Tongue (tissue), 3 donors: ENCODE measurements at places on chromosomes 2 and 18.

DNA sequence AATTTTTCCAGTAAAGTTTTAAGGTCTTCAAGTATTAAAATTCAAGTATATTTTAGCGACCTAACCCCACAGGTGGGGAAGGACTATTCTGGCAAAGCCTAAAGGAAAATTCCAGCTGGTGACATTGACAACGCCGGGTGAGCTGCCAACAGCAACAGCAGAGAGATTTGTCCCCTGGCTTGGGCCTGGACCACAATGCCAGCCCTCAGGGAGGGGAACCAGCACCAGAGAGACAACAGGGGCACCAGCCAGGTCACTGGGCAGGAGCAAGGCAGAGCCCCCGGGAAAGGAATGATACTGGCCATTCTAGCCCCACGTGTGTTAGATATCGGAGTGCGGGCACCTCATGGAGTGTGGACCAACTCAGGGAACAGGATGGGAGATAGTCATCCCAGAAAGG is 95.7 kb downstream of the ARMC9 start:
- no peak for DNase-seq

- DNase-seq: no peak
Observed at GRCh38 chr18:1595195-1595594, 690.5 kb downstream of the ADCYAP1 start.

DNA sequence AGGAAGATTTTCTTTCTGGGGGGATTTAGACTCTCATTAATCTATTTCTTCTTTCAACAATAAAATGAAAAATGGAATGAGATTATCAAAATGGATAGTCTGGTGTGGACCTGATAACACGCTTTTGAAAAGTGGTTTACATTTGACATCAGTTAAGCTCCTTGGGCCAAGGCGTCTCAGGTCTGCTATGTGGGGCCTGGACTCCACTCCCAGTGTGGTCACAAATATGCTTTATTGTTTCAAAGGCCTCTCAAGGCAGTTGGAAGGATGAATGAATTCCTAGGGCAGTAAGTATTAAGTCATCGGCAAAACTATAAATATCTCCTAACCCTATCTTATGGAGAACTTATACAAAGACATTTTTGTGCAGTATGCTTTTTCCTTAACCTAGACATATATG is 74.5 kb downstream of the ETAA1 start:
- no peak for DNase-seq

- no peak for DNase-seq
Observed at GRCh38 chr2:239266779-239267287, 134.0 kb downstream of the HDAC4 start.

DNA sequence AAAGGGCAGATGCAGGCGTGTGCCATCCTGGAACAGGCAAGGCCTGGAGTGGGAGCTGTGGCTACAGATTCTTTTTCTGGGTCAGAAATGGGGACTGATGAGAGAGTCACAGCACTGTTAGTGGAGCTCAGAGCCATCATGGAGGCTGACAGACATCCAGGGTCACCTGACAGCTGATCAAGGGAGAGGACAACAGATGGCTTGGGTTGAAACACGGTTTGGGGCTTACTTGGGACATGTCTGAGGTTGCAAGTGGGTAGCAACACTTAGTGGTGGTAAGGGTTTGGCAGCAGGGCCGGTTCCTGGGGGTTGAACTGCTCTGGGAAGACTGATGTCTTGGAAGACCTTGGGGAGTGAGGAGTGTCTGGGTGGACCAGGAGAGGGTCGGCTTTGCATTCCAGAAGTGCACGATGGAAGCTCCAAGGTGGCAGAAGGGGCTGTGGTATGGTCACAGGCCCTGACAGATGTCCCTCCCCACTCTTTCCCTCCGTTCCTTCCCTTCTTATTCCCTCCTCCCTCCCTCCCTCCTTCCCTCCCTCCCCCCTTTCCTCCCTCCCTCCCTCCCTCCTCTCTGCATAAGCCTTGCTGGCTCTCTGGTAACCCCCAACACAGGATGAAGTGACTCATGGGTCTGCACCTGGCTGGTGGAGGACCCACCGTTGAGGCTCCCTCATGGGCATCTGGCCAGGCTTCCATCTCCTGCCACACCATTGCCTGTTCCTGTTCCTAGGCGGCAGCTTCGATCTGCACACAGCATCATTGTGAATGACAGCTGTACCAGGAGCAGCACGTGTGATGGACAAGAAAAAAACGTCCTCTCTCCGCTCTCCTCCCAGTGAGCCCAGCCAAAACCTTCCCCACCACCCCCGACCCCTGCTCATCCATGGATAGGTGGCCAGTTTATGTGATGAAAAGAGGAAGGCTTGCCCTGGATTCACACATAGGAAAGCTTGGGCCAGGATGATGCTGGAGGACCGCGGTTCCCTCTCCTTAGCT is 63.8 kb upstream of the RPL31 start:
- no peak for DNase-seq

- DNase-seq: no peak
Observed at GRCh38 chr2:157404363-157404762, 39.5 kb downstream of the CYTIP start.

DNA sequence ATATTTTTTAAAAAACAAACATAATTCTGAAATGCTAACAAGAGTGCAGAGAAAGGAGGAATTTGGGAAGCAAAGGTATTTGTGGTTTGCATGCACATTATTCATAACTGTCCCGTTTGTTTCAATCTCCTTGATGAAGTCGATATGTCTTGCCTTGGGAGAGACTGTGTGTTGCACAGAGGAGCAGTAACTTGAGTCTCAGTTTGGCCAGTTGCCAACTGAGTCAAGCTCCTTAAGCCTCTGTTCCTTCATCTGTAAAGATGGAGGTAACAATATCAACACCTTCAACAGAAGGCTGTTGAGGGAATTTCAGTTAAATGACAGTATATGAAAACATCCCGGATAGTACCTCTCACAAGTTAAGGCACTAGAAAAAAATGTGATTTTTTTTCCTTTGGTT is 226.2 kb downstream of the ASXL3 start:
- DNase-seq: peak; percentile 73

DNA sequence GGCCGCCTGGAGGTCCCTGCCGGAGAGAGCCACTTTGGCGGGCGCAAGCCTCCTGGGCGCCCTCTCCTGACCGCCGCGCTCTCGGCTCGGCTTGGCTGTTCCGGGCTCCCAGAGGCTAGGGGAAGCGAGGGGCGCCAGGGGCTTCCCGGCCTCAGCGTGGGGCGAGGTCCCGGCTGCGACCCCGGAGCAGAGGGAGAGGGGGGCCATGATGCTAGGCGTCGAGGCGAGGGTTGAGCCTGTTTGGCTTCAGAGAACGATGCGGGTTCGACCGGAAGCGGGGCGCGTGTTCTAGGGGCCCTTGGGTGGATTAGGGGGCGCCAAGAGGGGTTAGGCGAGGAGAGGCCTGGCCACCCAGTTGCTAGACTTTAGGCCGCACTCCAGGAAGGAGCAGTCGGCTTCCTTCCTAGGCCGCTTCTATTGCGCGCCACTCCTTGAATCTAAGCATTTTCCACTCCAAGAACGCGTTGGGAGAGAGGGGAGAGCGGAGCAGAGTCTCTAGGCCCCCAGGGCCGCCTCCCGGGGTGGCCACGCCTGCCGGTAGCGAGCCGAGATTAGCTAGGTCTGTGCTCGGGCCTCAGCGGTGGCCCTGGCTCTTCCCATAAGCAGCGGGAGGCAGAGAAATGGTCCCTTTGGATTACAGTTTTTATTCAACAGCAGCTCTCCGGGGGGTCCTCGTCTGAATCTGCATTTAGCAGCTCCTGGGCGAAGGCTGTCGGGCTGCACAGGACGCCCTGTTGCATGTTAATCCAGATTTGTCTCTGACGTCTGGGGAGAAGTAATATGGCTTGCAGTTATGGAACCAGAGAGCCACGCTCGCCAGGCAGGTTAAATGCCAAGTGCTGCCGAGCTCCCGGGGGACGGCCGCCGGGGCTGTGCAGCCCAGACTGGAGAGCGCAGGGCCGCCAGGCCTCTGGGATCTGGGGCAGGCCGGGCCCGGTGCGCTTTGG is 11.3 kb downstream of the MEIS1 start:
- peak; percentile 55 for DNase-seq

GRCh38 chr2:50347358-50348044 is 684.4 kb downstream of the NRXN1 start:
- peak; percentile 54 for DNase-seq

DNA sequence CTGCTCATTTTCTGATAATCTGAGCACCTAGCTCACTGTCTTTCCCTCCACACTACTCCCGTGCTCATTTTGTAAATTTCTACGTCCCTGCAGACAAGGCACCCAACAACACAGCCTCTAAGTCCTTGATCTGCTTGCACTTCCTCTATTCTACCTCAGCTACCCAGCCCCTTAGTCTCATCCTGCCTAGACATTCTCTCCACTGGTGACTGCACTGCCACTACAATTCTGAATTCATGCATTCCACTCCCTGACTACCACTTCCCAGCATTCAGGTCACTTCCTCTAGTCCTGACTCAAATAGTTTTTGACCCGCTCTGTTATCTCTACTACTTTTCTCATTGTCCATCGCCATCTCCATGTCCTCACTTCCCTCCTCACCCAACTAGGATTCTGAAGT is 155.7 kb downstream of the DYM start:
- DNase-seq: no peak

DNA sequence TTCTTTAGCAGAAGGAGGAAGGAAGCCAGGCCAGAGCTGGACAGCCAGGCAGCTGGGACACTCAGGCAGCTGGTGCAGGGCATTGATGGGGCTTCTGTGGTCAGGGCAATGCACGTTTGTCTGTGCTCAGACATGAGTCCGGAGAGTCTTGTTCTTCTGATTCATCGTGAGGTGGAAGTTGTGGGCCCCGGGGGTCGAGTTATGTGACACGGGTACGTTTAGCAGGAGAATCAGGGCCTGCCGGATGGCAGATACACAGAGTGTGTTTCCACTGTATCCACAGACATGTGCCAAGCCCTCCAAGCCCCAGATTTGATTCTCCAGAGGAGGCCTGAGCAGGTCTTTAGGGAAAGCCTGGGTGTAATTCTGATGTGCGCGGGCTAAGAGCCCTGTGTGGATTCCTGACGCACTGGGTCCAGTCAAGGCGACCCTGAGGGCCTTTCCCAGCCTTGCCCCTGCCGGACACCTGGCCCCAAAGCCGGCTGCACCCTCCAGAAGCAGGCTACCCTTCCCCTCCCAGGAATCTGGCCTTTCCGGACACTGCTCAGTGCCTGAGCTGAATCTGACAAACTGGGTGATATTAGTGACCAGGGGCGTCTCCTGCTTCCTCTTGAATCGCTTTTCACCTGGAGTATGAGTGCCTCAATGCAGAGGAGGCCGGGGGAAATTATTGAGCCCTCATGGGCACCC is 10.1 kb downstream of the ARHGEF4 start:
- no peak for DNase-seq

- peak; percentile 96 for DNase-seq
Observed at GRCh38 chr2:178241844-178242551, 47.7 kb downstream of the OSBPL6 start.

- peak; percentile 94 for DNase-seq
Observed at GRCh38 chr18:3595369-3596273, 145.6 kb downstream of the TGIF1 start.
